Pulmonary artery endothelial cell (primary cell): ENCODE measurements at places on chromosomes 13 and 19.

- DNase-seq, result no peak
Observed at GRCh38 chr13:92938486-92939020, 288.1 kb upstream of the GPC6 start.

DNA sequence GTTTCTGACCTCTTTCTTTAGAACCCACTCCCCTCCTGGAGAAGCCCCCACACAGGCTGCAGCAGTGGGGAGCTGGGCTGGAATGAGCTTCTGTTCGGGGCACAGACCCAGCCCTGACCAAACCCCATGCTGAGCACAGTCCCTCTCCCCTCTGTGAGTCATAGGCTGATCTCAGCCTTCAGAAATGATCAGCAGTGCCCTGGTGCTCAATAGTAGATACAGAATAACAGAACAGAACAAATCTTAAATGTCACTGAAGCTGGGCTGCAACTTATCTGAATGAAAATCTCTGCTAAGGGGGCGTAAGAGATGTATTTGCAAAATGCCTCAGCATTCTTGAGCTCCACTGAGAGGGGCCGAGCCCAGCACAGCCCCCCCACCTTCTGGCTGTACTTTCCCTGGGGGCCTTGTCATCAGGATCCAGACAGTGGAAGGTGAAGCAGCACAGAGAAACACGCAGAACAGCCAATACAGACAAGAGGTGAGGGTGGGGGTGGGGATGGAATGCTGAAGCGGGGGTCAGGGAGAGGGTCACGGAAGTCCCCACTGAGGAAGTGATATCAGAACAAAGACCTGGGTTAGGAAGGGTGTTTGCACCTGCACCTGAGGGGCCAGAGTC, 9.9 kb downstream of the ZNF665 start:
- DNase-seq, result no peak

DNA sequence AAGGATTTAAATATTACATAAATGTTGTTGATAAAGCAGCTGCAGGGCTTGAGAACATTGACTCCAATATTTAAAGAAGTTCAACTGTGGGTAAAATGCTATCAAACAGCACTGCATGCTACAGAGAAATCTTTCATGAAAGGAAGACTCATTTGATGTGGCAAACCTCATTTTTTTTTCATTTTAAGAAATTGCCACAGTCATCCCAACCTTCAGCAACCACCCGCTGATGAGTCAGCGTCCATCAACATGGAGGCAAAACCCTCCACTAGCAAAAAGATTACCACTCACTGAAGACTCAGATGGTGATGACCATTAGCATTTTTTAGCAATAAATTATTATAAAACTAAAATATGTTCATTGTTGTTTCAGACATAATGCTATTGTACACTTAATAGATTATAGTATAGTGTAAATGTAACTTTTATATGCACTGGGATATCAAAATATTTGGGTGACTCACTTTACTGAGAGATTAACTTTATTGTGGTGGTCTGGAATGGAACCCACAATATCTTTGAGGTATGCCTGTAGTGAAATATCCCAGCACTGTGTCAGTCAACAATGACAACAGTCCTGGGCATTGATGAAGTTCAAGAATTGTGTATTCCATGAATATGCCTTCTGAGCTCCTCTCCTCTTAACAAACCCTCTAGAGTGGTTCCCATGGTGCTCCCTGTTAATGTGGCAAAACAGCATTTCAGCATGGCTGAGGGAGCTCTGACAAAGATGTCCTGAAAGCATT, 52.4 kb upstream of the SOX21 start:
- no peak for DNase-seq

DNA sequence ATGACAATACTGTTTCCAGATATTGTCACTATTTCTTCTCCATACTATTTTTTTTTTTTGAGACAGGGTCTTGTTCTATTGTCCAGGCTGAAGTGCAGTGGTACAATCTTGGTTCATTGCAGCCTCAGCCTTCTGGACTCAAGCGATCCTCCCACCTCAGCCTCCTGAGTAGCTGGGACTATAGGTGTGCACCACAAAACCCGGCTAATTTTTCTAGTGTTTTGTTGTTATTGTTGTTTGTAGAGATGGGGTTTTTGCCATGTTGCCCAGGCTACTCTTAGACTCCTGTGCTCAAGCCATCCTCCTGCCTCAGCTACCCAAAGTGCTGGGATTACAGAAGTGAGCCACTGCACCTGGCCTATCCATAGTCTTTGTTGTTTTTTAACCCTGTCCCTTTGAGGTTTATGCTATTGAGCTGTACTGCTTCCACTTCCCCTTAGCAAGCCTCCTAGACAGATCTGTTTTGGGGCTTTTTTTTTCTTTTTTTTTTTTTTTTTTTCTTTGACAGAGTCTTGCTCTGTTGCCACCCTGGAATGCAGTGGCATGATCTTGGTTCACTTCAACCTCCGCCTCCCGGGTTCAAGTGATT, 27.6 kb upstream of the MAP3K10 start:
- no peak for DNase-seq

GRCh38 chr19:16064209-16064889, 11.9 kb upstream of the TPM4 start:
- DNase-seq, result no peak
